ENCODE measurements at places on chromosomes 6 and 20. TPM values are rescaled to one million over a fixed set of nuclear protein-coding genes. Genes with fewer than 3 reads are reported as not detected.
A peak's percentile ranks its signal among the peaks of the same experiment; 100 is the strongest.

Gene BTNL2
- not detected for total RNA-seq

- no peak for DNase-seq
Observed at GRCh38 chr6:131954059-131954774, 3.0 kb upstream of the CCN2 start.

GRCh38 chr6:96917098-96917497, 7.4 kb upstream of the KLHL32 start:
- DNase-seq, result no peak

GRCh38 chr6:75077701-75078100, 128.2 kb downstream of the COL12A1 start:
- peak; percentile 62 for DNase-seq

GRCh38 chr6:32170294-32170693, 5.6 kb downstream of the AGPAT1 start:
- DNase-seq, result no peak

DNA sequence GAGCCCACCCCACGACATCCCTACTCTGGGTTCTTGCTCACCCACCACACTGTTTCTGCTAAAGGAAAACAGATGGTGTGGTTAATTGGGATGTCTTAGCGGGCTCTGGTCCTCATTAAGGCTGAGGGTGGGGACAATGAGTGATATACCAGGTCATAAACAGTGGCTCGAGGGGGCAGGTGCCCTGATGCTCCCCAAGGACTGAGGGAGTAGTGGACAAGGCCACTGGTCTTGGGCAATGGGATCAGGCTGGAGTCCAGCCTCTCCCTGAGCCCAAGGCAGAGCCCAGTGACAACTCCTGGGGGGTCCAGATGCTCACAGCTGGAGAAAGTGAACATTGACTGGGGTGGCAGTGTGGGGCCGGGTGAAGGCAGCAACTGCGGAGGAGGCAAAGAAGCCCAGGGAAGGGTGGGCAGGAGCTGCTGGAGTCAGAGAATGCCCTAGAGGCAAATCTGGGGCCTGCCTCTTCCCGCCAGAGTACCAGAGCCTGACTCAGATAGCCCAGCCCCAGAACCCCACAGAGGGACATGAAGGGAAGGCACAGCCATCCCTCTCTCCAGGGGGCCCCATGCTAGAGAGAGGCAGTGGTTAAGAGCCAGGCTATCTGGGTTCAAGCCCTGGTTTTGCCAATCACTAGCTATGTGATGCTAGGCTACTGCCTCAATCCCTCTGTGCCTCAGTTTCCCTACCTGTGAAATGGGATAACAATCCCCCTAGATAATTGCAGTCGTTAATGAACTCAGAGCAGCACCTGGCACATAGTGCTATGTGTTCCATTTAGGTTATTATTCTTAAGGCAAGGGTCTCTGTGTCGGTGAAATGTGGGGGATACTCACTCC, 72.3 kb downstream of the MRPL14 start:
- no peak for DNase-seq

DNA sequence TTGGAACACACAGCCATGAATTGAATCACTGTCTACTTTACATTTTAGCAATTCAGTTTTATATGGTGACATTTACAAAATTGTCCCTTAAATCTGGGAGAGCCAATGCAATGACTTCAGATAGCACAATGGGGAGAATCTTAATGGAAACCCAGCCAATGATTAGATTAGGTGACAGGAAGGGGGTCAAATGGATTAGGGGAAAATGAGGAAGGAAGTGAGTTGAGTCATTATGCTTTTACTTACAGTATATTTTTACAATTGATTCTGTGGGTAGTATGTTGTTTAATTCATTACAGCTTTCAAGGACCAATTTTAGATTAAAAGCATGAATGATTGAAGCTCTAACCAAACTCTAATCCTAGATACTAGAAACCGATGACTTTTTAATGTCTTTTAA, 229.8 kb downstream of the SOX4 start:
- DNase-seq, result no peak

DNA sequence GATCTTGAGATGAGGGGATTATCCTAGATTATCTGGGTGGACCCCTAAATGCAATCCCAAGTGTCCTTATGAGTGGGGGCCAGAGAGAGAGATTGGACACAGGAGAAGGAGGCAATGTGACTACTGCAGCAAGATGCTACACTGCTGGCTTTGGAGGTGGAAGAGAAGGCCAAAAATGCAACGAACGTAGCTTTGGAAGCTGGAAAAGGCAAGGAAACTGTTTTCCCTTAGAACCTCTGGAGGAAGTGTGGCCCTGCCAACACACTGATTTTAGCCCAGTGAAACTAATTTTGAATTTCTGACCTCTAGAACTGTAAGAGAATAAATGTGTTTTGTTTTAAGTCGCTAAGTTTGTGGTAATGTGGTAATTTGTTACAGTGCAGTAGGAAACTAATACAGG, 15.7 kb downstream of the PPARD start:
- no peak for DNase-seq

DNA sequence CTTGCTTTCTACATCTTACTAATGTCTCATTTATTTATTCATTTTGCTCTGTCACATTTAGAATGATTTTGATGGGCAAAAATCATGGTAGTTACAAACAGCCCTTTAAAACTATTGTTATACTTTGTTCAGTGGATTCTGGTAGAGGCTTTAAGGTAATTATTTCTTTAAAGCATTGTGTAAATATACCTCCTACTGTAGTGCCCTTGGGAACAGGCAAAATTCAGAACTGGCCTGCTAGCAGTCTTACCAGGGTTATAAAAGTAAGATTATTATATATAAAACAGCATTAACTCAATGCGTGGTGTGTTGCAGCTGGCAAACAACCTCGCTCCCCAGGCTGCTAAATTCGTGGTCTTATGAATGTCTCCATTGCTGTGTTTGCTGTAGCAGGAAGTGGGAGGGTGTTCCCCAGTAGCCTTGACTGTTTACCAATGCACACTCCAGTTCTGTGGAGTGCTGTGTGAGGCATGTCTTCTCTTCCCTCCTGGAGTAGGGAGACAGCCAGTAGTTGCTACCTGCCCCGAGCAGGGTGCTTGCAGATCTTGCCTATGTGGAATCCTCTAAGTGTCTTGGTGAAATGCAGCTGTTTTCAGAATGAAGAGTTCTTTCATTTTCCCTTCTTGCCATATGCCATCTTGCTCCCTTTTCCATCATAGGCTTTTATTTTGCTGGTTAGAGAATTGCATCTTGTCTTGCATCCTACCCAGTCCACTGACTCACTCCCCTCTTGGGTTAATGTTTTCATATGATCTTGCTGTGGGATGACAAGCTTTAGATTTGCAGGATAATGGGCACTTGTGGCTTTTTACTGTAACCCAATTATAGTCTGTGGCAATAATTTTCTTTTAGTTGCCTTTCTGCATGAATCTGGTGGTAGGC, 45.3 kb downstream of the IGF2R start:
- DNase-seq, result no peak

Gene RAMACL
- 13.2 TPM for total RNA-seq

Gene TFAP2B
- 1.4 TPM for total RNA-seq

Gene MUCL3
- 2.4 TPM for total RNA-seq

Gene MAN1A1
- 258 TPM for total RNA-seq

DNA sequence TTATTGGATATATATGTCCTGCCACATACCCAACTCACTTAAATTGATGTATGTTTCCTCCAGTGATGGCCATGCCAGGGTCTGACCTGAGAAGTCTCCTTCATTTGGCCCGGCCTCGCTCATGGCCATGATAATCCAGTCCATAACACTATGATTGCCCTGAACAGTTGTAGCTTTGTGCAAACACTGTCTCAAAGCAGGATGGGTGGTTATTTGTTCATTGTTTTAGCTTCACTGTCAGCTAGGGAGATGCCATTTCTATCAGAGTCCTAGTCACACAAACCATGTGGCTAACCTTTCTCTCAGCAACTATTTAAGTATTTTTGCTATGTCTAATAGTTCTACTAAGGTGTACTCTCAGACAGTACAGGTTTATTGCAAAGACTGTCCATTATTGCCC, 47.6 kb upstream of the ZNF337 start:
- no peak for DNase-seq

- DNase-seq, result peak; percentile 62
Observed at GRCh38 chr6:82205930-82206392, 41.6 kb downstream of the IBTK start.

Gene NRSN1
- total RNA-seq, result 6.5 TPM

Gene COL21A1
- 147 TPM for total RNA-seq

Gene JAG1
- 193 TPM for total RNA-seq

- no peak for DNase-seq
Observed at GRCh38 chr6:3643921-3644738, 107.4 kb downstream of the PXDC1 start.

DNA sequence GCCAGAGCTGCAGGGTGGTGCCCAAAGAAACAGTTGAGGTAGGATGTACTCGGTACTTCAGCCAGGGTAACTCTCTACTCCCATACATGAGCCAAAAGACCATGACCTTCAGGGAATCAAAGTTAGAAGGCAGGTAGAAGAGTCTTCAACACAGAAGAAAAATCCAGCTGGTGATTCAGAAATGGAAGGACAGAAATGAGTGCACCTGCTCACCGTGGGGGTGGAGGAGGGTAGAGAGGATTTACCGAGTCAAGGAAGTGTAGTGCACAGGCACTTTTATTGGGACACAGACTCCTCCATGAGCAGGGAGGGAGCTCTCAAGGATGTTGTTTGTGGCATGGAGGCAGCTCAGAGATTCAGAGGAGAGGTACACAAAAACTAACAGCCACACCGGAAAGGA, 330.3 kb upstream of the PRDM1 start:
- DNase-seq, result no peak

Gene TAAR2
- 2.4 TPM for total RNA-seq

- DNase-seq, result no peak
Observed at GRCh38 chr20:48668451-48668946, 159.3 kb downstream of the PREX1 start.

- peak; percentile 96 for DNase-seq
Observed at GRCh38 chr6:3209114-3210023, 18.1 kb downstream of the TUBB2B start.

Gene CALHM5
- 12.0 TPM for total RNA-seq

DNA sequence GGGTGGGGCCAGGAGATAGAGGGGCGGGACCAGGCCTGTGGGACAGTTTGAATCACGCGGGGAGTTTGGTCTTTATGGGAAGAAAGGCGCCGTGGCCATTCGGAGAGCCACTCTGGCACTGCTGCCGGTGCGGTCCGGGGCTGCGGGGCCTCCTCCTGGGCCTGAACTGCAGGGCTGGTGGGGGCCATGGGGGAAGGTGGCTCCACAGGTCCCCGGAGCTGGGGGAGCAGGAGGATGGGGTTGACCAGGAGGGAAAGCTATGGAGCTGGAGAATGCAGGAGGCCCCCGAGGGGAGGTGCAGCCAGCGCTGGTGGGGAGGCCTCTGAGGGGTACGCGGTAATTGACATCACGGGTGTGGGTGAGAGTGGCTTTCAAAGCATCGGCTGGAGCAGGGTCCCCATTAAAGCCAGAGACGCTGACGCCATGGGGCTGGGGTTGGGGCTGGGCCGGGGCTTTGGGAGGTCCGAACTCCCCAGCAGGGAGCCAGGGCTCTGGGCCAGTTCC, 1.8 kb upstream of the BHLHE23 start:
- no peak for DNase-seq

- DNase-seq, result no peak
Observed at GRCh38 chr6:18308070-18308735, 43.9 kb upstream of the DEK start.

- DNase-seq, result peak; percentile 47
Observed at GRCh38 chr6:12060780-12061609, 48.9 kb downstream of the HIVEP1 start.

Gene MLIP
- total RNA-seq, result 2.9 TPM

- no peak for DNase-seq
Observed at GRCh38 chr6:168181316-168181715, 102.3 kb upstream of the FRMD1 start.

Gene LEMD2
- total RNA-seq, result 29.4 TPM

- DNase-seq, result no peak
Observed at GRCh38 chr6:101711518-101711917, 318.0 kb downstream of the GRIK2 start.

GRCh38 chr6:84618046-84618752, 146.2 kb downstream of the TBX18 start:
- no peak for DNase-seq

DNA sequence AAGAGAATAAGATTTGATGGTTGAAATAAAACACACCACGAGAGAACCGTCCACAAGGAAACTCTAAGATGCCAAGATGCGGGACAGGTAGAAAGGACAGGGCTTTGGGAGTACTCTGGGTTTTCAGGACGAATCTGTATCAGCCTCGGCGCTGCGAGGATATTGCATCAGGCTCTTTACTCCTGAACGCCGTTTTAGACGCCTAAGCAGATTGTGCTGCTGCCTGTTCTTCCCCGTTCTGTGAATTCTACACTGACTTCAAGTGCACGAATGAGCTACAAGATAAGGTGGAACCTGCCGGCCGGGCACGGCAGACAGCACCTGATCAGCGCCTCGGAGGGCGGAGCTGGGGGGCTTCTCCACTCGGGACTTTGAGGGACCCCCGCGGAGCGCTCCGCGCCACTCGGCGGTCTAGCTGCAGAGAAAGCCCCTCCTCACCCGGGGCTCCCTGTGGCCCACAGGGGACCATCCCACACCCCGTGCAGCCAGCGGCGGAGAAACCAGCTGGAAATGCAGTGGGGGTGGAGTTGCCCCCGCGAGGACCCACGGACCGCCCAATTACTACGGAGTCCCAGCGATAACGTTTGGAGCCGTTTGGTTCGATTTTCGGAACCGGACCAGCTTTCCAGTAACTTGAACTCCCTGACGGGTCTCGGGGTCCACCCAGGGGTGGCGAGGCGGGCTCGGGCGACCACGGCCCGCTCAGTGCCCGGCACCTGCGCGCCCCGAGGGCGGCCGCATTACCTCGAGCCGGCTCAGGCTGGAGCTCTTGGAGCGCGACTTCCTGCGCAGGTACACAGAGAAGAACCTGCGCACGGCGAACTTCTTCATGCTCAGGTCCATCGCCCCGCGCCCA, 646 bp downstream of the RPS6KA2 start:
- DNase-seq, result no peak

DNA sequence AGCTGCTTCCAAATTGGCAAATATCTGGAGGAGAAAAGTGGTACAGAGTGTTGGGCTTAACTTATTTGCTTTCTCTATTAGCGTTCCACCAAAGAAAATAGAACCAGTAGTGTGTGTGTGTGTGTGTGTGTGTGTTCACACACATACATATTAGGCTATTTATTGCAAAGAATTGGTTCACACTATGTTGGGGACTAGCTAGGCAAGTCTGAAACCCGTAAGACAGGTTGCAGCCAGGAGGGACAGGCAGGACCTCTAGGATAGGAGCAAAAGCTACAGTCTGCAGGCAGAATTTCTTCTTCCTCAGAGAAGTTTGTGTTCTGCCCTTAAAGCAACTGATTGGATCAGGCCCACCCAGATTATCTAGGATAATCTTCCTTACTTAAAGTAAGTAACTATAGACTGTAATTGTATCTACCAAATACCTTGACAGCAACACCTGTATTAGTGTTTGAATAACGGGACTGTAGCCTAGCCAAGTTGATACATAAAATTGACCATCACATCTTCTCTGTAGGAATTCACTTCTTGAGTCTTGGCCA, 12.8 kb downstream of the KCTD20 start:
- DNase-seq, result no peak

DNA sequence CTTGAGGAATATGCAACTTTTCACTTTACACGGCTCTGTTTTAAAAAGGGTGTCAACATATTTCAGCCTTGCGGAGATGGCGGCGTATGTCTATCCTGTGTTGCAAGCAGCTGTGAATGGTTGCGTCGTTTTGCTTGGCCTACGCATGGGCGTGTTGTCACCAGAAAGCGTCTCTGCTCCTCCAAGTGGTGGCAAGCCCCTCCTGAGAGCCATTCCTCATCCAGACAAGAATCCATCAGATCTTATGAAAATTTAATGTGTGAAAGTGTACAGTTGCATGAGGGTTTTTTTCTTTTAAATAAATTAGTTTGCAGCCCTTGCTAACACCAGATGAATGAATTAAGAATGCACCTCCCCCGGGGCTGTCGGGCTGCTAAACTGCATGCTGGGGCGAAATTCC, 114.4 kb downstream of the PHACTR3 start:
- DNase-seq, result no peak
